ENCODE measurements at places on chromosomes 1 and 21.

DNA sequence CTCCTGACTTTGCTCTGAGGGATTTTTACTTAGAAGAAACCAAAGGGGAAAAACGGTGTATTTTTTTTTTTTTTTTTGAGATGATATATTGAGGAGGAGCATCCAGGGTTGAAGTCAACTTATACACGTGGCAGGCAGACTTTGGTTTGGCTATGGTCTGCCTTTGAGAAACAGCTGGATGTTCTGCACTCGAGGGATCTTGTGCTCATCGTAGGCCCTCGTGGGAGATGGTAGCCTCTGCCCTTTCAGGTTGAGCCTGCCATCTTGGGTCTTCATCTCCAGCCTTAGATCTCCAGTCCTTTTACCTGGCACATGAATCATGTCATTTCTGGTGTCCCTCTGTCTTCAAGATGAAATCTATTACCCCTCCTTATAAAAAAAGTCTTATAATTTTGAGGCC, 67.1 kb upstream of the UBE2U start:
- DNase-seq = no peak

- DNase-seq = no peak
Measured at GRCh38 chr21:44520326-44521300, 19.4 kb downstream of the KRTAP10-1 start.

GRCh38 chr1:228288536-228289238, 80.8 kb downstream of the OBSCN start:
- DNase-seq = no peak

DNA sequence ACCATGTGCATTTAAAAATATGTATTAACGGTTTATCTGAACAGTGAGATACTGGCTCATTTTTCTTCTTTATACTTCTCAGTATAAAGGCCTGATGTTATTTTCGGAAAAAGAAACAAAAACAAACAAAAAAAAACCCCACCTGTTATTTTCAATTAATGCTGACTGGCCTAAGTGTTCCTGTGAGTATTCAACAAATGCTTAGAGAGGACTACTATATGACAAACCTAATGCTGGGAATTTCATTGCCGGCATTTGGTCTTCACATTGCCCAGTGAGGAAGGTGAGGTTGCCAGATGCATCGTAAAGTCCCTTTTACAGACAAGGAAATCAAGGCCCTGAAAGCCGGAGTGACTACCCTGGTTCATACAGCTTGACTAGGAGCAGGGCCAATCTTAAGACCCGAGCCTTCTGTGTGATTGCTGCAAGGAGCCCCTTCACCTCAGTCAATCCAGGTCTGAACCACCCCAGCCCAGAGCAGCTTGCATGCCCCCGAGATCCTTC, 599 bp downstream of the MRPL24 start:
- no peak for DNase-seq

- no peak for DNase-seq
Measured at GRCh38 chr1:108016451-108016920, 51.5 kb upstream of the VAV3 start.

- no peak for DNase-seq
Measured at GRCh38 chr1:232980355-232980978, 30.1 kb downstream of the NTPCR start.

DNA sequence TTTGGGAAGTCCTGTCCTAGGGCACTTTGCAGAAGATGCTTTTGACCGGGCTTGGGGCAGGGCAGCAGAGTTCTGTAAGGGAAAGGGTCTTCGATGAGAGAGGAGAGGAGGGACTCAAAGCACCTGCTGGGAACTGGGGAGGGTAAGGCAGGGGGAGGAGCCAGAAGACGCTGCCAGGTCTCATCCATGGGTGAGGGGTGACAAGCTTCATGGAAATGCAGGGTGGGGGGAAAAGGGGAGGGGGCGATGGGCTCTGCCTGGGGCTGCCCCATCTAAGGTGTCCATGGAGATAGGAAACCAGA, 20.9 kb upstream of the C2CD2 start:
- no peak for DNase-seq

- no peak for DNase-seq
Measured at GRCh38 chr1:57741521-57741920, 317.7 kb upstream of the DAB1 start.

- no peak for DNase-seq
Measured at GRCh38 chr1:235199441-235199840, 38.4 kb upstream of the RBM34 start.

- DNase-seq = no peak
Measured at GRCh38 chr1:180094705-180095295, 59.9 kb upstream of the QSOX1 start.

- DNase-seq = no peak
Measured at GRCh38 chr21:31908106-31909031, 35.5 kb downstream of the HUNK start.

- no peak for DNase-seq
Measured at GRCh38 chr1:41851589-41851988, 67.1 kb downstream of the HIVEP3 start.

DNA sequence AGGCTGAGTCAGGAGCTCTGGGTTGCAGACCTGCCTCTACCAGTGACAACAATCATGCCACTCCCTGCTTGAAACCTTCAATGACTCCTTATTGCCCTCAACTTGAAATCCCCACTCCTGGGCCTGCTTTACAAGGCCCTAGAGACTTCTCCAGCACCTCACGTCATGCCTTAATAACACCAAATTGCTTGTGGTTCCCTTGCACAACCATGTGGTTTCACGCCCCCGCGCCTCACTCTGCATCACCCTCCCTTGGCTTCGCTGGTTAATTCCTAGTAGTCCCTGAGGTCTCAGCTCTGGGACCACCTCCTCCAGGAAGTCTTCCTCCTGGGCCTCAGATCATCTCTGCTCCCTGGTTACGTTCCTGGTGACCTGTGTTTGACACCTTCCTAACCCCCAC, 33.0 kb downstream of the EPHA2 start:
- DNase-seq = peak; percentile 43

- no peak for DNase-seq
Measured at GRCh38 chr1:224054611-224055010, 59.3 kb upstream of the FBXO28 start.

DNA sequence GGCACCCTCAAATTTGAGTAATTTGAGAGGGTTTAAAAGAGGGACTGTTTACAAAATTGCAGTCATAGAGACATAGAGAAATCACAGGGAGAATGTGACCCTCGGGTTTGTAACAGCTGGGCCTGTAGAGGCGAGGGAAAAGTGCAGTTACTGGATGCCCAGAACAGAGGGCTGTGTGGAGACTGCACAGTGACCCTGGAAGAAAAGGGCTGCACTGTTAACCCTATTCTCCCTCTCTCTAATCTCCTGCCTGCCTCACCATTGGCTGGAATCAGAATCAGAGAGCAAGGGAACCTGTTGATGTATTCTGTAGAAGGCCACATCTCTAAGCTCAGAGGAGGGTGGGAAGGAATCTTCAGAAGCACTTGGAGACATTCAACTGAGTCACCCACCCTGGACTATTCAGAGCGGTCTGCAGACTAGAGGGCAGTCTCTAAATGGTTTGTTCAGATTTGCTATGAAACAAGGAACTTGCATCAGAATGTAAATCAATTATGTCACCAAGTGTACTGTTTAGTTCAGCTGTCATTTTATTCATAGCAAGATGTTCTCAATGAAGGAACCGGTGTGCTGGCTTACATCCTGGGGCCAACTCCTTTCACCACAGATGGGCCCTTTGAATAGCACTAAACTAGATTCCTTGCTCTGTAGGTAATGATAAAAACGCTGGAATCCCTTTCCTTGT, 132.2 kb upstream of the HOOK1 start:
- DNase-seq = no peak

- DNase-seq = no peak
Measured at GRCh38 chr21:18608226-18608625, 204.6 kb upstream of the TMPRSS15 start.

DNA sequence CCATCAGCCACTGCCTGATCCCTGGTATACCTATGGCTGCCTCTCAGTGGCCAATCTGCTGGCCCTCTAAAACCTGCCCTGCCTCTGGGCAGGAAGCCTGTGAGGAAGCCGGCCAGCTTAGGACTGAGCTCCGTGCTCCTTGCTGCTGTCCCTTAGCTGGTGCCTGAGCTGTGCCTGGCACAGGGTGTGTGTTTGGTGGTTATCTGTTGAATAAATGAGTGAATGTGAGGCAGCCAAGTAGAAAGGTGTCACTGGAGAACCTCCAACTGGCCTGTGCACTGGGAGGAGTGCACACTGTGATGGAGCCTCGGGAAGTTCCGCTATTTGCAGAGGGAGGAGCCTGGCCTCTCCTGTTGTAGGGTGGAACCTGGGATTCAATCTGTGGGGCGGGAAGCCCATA, 63.4 kb upstream of the STUM start:
- DNase-seq = no peak

- DNase-seq = no peak
Measured at GRCh38 chr21:38770660-38771059, 35.1 kb upstream of the ETS2 start.

GRCh38 chr21:24027396-24027795, 1579.9 kb downstream of the MRPL39 start:
- no peak for DNase-seq

DNA sequence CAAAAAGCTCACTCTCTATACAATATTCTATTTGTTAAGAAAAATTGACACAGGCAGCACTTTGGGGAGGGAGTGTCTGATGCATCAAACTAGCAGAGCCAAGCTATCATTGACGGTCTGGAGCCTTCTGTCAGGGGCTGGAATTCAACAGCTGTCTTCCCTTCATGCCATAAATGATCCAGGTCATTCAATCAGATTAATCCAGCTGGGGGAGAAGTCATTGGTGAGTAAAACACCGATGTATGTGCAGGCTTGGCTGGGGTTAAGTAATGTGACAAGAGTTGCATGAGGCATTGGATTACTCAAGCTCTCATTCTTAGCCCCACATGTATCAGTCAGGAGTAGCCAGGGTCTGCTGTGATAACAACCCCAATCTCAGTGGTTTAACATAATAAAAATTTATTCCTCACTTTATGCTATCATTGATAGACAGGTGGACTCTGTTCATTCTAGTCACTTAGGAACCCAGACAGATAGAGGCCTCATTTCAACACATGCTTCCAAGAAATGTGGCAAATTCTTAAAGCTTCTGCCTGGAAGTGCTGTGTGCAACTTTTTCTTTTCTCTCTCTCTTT, 118.1 kb upstream of the GADD45A start:
- no peak for DNase-seq

DNA sequence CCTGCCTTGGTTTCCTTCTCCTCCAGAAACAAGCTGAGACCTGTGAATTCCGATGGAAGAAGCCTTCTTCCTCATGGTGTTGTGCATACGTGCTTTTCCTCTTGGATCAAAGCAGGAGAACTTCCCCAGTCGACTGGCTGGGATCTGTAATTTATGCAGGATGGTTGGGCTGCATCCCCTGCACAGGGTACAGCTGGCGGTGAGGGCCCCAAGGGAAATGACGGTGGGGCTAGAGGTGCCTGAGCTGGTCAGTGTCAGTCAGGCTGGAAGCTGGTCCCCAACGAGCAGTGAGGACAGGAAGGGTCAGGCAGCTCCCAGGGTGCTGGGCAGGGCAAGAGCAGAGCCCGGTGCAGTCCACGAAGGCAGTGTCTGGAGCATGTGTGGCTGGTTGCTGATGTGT, 106.7 kb downstream of the CNIH3 start:
- DNase-seq = no peak

DNA sequence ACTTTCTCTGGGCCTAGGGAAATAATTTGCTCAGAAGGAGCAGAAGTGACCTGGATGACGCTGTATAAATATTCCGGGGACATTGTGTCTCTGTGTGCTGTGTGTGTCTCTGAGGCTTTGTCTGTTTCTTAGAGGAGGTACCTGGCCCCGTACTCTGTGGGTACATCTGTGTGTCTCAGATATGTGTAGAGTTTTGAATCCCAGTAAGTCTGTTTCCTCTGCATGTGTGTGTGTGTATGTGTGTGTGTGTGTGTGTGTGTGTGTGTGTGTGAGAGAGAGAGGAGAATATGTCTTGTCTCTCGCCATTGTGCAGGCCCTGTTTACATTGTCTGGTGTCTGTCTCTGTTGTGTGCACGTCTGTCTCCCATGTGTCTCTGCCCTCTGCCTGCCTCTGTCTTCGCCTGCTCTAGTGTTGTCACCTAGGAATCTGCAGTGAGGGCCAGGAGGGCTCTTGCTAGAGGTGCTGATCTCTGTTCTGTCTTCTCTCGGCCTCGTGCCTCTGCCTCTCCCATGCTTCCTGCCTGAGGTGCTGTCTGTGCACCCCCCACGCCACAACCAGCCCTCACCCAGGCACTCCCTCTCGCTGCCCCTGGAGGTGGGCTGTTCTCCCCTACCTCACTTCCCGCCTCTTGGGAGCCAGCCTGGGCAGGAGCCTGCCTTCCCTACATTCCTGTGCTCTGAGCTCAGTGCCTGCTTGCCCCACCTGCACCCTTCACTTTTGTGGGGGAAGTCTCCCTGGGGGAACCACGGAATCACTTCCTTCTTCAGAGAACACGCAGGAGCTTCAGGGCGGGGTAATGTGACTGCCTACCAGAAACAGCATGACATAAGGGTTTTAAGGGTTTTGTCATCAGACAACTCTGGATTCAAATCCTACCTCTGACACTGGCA, 5.9 kb downstream of the MAP7D1 start:
- peak; percentile 64 for DNase-seq

- no peak for DNase-seq
Measured at GRCh38 chr1:162303004-162303344, 73.7 kb downstream of the SPATA46 start.

- no peak for DNase-seq
Measured at GRCh38 chr21:25496825-25497482, 110.3 kb downstream of the MRPL39 start.
